Upper lobe of right lung (tissue), 1 donor: ENCODE measurements at places on chromosomes 4 and X. TPM values are rescaled to one million over a fixed set of nuclear protein-coding genes. Genes with fewer than 3 reads are reported as not detected.

- DNase-seq = no peak
Measured at GRCh38 chr4:83251447-83251830, 33.2 kb downstream of the COQ2 start.

- no peak for DNase-seq
Measured at GRCh38 chr4:17370818-17371217, 141.1 kb downstream of the QDPR start.

HPGD gene
- 77.2 TPM for total RNA-seq

GRCh38 chr4:85837439-85837733 is 362.4 kb downstream of the ARHGAP24 start:
- DNase-seq = no peak

DNA sequence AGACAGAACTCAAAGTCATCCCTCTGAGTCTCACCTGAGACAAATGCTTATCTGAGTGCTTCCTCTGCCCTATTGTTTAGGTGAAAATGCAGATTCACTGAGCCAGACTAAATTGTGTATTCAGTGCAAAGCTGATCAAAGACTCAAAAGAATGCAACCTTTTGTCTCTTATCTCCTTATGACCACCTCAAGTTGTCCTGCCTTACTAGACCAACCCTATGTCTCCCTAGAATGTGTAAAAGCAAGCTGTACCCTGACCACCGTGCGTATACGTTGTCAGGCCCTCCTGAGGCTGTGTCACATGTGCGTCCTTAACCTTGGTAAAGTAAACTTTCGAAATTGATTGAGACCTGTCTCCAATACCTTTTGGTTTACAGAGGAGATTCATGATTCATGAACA is 63.6 kb upstream of the SH3RF1 start:
- no peak for DNase-seq
